ENCODE measurements at places on chromosomes 6 and 20.

- no peak for DNase-seq
Observed at GRCh38 chr20:46357030-46357514, 48.8 kb upstream of the CDH22 start.

DNA sequence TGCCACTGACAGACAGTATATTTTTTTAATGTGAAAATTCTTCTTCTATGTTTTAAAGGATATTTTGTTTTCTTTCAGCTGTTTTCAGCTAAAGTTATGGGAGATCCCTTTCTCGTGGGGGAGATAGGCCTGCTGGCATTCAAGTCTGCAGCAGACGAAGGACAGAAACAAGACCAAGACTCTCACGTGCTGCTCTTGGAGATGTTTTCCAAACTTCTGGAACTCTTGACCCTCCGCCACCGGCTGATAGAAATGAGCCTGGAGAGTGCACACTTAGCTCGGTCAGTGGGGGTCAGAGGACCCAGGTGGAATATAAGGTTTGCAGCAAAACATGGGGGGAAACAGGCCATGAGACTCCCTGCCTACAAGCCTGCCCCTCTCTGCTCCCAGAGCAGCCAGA, 120.5 kb downstream of the CD164 start:
- no peak for DNase-seq

DNA sequence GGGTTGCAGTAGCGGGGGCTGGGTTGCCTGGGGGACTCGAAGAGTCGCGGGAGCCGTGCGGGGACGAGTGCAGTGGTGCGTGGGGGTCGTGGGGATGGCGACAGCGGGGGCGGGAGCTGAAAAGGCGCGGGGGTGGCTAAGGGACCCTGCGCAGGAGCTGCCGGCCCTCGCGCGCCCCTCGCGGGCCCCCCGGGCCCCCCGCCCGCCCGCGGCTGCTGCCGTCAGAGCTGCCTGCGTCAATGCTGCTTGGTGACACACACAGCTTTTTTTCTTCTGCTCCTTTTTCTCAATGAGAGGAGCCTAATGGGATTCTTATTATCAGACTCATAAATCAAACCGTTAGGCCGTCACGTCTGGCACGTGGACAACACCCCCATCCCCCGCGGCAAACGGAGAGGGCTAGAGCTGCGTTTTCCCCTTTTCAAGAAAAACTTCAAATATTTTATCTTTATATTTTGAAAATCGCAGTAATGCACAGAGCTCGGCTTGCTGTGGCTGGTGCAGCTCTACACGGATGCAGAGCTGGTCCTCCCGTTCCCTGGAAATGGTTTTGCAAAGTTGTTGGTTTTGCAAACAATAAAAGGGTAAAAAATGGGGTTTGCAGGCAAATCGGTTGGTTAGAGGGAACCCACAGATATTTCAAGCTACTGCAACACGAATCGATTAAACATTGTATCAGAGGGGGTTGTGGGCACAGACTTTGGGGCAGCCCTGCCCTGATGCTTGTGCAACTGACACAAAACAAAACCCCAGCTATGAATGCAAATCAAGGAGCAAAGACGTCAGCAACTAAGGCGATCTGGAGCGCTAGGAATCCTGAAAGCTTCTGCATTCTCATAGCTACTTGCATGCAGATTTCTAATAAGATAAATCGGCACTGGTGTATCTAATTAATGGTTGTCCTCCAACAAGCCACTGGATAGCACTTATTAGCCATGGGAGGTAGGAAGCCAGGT, 161.4 kb downstream of the TBXT start:
- peak; percentile 35 for DNase-seq

GRCh38 chr6:157911786-157912185, 69.9 kb upstream of the SYNJ2 start:
- no peak for DNase-seq

- DNase-seq, result no peak
Observed at GRCh38 chr6:83893024-83893423, 33.5 kb downstream of the CYB5R4 start.

- DNase-seq, result no peak
Observed at GRCh38 chr6:41741625-41742490, 5.3 kb downstream of the PGC start.

DNA sequence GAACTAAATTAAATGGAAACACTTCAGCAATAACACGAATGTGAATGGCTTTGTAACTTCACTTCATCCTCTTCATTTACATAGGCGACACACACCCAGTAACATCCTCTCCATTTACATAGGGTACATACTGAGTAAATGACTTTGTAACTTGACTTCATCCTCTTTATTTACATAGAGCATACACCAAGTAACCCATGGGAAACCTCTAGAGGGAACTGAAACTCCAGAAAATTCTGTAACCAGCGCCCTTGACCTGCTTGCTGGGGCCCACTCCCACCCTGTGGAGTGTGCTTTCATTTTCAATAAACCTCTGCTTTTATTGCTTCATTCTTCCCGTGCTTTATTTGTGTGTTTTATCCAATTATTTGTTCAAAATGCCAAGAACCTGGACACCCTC, 81.6 kb upstream of the OPRM1 start:
- DNase-seq, result no peak

GRCh38 chr6:111800259-111800765, 72.9 kb downstream of the FYN start:
- no peak for DNase-seq

DNA sequence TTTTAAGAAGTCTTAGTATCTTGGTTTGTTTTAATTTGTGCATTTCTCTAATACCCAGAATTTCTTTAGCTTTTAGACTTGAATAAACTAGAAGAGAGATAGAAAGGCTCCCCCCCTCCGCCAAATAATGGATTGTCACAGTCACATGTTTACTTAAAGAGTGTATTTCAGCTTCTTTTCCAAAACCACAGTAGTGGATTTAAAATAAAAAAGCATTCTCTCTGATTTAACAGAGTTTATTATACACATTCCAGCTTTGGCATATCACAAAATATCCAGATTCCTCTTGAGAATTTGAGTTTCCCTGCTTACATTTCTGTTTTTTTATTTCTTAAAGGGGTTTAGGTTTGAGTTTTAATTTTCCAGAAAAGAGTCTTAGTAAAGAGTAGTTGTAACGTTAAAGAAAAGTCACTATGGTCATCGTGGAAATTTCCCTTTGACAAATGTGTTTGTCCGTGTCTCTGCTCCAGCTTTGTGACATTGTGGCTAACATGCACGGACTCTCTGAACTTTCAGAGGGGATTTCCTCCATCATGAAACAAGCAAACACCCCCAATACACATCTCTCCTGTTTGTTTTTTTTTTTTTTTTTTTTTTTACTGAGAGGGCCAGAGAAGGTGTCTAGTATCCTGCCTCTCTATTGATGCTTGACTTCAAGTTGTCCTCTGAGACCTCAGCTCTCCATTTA, 113.5 kb upstream of the SUPT3H start:
- no peak for DNase-seq

- no peak for DNase-seq
Observed at GRCh38 chr6:154071711-154072110, 32.7 kb downstream of the OPRM1 start.

- DNase-seq, result no peak
Observed at GRCh38 chr6:33212857-33213165, 4.5 kb downstream of the RING1 start.

GRCh38 chr6:75693534-75693933, 55.5 kb upstream of the MYO6 start:
- no peak for DNase-seq

GRCh38 chr6:87675004-87675681, 26.9 kb downstream of the AKIRIN2 start:
- no peak for DNase-seq

DNA sequence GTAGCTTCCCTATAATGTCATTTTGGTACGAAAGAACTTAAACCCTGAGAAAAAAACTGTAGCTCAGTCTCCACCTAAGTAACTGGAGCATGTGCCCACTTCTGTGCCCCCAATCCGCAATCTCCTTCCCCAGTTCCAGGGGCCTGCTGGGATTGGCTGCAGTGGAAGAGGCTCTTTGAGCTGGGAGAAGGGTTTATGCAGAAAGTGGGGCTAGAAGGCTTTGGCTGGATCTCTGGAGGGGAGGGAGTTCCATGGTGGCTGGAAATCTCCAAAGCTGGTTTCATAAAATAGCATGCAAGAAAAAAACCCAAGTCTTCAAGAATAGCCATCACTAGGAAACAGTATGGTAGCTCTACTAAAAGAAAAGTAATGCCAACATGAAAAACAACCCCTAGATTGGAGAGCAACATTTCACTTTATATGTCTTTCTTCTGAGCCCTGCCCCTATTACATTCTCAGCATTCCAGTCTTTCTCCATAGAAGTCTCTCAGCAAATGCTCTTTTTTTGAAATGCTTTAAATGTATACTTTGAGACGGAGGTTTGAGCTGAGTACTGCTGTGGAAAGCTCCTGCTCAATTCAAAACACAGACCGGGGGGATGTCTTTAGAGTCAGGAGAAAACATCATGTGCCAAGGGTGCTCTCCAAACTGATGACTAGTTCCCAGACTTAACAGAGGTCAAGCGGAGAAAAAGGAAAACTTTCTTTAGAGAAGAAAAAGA, 36.0 kb upstream of the FOXO3 start:
- DNase-seq, result no peak

DNA sequence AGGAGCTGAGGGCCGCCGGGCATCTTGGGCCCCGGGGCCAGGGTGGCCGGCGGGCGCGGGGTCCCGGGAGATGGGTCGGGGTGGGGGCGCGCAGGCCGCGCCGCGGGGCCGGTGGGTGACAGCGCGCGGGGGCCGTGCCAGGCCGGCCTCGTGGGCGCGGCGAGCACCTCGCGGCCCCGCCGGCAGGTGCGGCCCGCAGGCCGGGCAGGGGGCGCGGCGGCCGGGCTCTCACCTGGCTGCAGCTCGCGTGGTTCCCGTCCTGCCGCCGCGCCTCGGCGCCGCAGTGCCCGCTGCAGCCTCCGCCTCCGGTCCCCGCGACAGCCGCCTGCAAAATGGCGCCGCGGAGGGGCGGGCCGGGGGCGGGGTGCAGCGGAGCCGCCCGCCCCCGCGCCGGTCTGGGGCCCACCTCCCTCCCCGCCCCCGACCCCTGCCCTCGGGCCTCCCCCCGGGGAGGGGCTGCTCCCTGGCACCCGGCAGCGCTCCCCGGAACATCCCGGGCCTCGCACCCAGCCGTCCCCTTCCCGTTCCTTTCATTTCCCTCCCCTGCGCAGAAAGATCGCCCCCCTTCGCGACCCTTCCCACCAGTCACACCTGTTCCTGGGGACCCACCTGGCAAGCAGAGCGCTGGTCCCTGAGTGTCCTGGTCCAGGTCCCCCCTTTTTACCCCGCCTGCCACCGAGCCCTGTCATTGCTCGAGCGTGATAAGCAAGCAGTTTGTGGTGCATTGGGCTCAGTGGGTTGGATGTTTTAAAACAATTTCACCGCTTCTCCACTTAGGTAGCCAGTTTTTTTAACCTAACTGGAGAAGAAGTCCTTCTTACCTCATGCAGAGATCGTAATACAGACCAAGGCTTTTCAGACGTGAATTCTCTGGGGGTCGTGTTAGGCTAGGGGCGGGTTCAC, at the start of gene SLC23A2:
Gene SLC23A2, minus strand, starts transcription at position 337 of the 903 bp plus-strand sequence. CDS start 68,948 bp downstream, outside the sequence.
- DNase-seq, result no peak

GRCh38 chr6:168268755-168269154, 50.8 kb downstream of the DACT2 start:
- no peak for DNase-seq

DNA sequence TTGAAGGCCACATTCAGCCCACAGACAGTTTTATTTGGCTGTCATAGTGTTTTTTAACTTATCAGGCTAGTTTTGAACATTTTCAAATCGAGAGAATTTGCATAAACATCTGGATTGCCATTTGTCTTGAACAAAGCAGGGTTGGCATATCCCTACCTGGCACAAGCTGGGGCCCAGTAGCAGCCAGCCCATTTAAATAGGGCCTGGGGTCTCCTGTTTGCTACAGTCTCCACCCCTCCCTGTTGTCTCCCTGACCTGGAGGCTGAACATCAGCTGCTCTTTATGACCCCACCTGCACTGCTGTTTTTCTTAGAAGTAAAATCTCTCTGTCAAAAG, 10.5 kb downstream of the BCAS4 start:
- no peak for DNase-seq

- no peak for DNase-seq
Observed at GRCh38 chr6:137123078-137123477, 50.4 kb downstream of the IL22RA2 start.

- DNase-seq, result no peak
Observed at GRCh38 chr20:50804437-50805348, 9.8 kb downstream of the BCAS4 start.

- peak; percentile 40 for DNase-seq
Observed at GRCh38 chr20:47352332-47353238, 3.9 kb downstream of the ZMYND8 start.

DNA sequence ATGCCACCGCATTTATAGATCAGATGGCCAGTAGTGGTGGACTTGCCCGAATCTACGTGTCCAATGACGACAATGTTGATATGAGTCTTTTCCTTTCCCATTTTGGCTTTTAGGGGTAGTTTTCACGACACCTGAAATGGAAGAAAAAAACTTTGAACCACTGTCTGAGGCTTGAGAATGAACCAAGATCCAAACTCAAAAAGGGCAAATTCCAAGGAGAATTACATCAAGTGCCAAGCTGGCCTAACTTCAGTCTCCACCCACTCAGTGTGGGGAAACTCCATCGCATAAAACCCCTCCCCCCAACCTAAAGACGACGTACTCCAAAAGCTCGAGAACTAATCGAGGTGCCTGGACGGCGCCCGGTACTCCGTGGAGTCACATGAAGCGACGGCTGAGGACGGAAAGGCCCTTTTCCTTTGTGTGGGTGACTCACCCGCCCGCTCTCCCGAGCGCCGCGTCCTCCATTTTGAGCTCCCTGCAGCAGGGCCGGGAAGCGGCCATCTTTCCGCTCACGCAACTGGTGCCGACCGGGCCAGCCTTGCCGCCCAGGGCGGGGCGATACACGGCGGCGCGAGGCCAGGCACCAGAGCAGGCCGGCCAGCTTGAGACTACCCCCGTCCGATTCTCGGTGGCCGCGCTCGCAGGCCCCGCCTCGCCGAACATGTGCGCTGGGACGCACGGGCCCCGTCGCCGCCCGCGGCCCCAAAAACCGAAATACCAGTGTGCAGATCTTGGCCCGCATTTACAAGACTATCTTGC, 725 bp downstream of the EEF1A1 start:
- no peak for DNase-seq

DNA sequence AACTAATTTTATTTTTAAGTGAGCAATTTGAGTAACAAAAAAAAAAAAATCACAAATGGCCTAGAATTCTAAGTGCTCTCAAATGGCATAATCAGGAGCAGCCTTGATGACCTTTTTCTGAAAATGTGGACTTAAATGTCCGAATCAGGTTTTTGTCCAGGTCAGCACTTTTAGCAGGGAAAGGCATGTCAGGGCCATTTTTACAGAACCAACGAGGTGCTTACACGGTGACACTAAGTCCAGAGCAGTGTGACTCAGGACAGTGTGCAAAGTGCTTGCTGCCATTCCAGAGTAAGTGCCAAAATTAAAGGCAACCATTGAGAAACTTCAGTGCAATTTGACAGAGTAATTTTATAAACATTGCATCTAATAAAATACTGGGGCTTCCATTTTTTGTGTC, 127.8 kb downstream of the KIF16B start:
- no peak for DNase-seq

DNA sequence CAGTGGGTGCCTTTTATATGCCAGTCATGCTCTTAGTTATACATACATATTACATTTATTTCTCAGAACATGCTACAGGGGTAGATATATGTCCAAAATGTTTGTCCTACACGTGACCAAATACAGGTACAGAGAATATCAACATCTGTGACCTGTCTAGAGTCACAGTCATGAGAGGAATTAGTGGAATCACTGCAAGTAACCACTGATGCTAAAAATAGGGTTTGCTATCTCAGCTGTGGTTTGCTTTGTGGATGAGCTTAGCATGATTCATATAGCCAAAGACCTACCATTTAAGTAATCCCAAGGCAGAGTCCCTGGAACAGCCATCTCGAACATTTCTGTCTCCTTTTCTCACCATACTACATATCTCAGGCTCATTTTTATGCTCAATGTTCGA, 32.3 kb downstream of the GSTA3 start:
- DNase-seq, result no peak
